ENCODE measurements at places on chromosomes 6 and 20.

- no peak overlapping the region for H3K4me3 ChIP-seq
- H3K36me3 ChIP-seq = no peaks in the 10 kb centered on the region
- DNase-seq = no peak
- no peaks in the 10 kb centered on the region for H3K4me1 ChIP-seq
Observed at GRCh38 chr6:53754330-53754729, 40.5 kb upstream of the LRRC1 start.

- H3K36me3 ChIP-seq = no peaks in the 10 kb centered on the region
- DNase-seq = no peak
- H3K27me3 ChIP-seq = peaks cover 9% of the 10 kb centered on the region
- H3K4me1 ChIP-seq = peaks cover 15% of the 10 kb centered on the region
- no peak overlapping the region for H3K4me3 ChIP-seq
Observed at GRCh38 chr6:156427345-156427744, 349.8 kb upstream of the ARID1B start.

DNA sequence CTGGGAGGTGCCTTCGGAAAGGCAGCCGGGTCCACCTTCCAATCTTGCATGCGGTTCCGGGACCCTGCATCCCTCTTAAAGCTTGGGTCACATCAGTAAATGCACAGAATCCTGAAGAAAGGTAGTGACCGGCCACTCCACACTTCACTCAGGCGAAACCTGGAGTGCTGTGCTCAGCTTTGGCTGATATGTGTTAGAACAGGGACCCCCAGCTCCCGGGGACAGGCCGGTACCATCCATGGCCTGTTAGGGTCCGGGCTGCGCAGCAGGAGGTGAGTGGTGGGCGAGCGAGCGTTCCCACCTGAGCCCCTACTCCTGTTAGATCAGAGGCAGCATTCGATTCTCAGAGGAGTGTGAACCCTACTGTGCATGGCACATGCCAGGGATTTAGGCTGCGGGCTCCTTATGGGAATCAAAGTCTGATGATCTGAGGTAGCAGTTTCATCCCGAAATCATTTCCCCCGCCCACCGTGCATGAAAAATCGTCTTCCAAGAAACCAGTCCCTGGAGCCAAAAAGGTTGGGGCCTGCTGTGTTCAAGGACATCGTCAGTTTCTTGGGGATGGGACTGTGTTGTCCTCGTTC is 143.0 kb downstream of the ERMARD start:
- H3K27me3 ChIP-seq = no peaks in the 10 kb centered on the region
- H3K4me3 ChIP-seq = no peak overlapping the region
- no peaks in the 10 kb centered on the region for H3K36me3 ChIP-seq

DNA sequence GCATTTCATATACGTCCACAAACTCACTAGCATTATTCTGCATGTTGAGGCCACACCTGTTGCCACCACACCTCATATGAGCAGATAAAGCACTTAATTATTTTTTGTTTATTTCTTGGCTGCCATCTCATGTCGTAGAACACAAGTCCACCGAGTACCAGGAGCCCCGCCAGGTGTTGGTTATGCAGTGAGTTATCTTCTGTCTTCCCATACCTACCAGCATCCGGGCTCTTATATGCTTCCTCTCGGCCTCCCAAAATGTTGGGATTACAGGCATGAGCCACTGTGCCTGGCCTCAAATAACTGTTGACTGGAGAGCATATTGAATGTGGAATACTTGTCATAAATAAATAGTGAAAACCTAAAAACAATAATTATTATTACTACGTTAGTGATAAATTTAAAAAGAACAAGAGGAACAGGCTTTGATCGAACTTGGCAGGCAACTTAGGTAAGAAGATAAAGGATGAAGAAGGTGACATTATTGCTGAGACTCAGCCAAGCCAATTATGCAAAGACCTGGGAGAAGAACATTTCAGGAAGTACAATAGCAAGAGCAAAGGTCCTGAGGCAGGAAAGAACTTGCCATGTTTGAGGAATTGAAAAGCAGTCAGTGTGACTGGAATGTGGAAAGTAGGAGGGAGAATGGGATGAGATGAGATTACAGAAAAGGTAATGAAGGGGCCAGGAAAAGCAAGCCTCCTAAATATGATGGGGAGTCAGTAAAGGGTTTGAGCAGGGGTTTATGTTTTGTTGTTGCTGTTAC is 12.6 kb upstream of the SLC23A2 start:
- H3K36me3 ChIP-seq = no peaks in the 10 kb centered on the region
- no peak for DNase-seq
- H3K27me3 ChIP-seq = no peaks in the 10 kb centered on the region
- H3K27ac ChIP-seq = no peak overlapping the region
- H3K4me1 ChIP-seq = peaks cover 4% of the 10 kb centered on the region
- no peak overlapping the region for H3K4me3 ChIP-seq

- H3K4me3 ChIP-seq = no peak overlapping the region
- no peaks in the 10 kb centered on the region for H3K36me3 ChIP-seq
- DNase-seq = no peak
- H3K27ac ChIP-seq = no peak overlapping the region
- H3K4me1 ChIP-seq = no peaks in the 10 kb centered on the region
Observed at GRCh38 chr20:50852085-50852484, 57.2 kb downstream of the BCAS4 start.

DNA sequence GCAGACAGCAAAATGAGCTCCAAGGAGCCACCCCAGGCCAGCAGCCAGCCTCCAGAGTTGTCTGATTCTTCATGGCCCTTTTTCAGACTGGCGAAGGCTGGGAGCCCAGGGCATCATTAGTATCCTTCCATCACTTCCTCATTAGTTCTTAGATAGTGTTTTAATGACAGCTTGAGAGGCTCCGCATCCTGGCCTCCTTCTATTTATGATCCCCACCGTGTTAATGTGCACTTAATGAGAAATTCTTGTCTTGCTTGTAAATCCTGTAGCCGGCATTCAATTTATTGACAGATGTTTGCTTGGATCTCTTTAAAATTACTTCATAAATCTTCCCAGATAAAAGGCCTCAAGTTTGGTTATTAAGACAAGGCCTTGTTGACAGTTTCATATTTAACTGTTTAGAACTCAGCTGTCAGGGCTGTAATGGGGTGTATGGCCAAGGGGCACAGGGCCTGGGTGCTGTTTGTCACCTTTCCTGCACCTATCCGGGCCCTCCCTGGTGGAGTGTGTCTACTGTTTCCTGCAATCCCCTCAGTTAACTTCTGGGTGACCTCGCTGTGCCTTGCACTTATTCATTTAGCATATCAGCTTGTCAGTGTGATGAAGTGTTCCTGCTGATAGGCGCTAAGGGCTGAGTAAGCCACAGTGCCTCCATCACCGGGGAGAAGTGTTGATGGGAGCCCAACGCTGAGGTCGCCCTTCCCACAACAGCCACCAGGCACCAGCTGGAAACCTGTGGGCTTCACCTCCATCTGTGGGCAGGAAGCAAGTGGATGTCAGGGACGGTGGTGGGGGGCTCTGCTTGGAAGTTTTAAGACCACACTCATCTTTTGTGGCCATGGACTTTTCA is 169.3 kb downstream of the TSHZ2 start:
- no peaks in the 10 kb centered on the region for H3K27me3 ChIP-seq
- H3K27ac ChIP-seq = no peak overlapping the region
- no peak overlapping the region for H3K4me3 ChIP-seq
- DNase-seq = no peak

- H3K27me3 ChIP-seq = no peaks in the 10 kb centered on the region
- H3K36me3 ChIP-seq = no peaks in the 10 kb centered on the region
- H3K4me3 ChIP-seq = no peak overlapping the region
- no peaks in the 10 kb centered on the region for H3K4me1 ChIP-seq
- no peak for DNase-seq
Observed at GRCh38 chr6:106216527-106216926, 109.0 kb downstream of the ATG5 start.

GRCh38 chr6:135939208-135939591 is 87.7 kb downstream of the PDE7B start:
- no peak overlapping the region for H3K4me3 ChIP-seq
- no peak overlapping the region for H3K27ac ChIP-seq
- no peak for DNase-seq
- no peaks in the 10 kb centered on the region for H3K4me1 ChIP-seq
- H3K27me3 ChIP-seq = no peaks in the 10 kb centered on the region
- H3K36me3 ChIP-seq = no peaks in the 10 kb centered on the region

- H3K27ac ChIP-seq = no peak overlapping the region
- H3K27me3 ChIP-seq = no peaks in the 10 kb centered on the region
- no peaks in the 10 kb centered on the region for H3K36me3 ChIP-seq
- no peak for DNase-seq
- H3K4me1 ChIP-seq = no peaks in the 10 kb centered on the region
- H3K4me3 ChIP-seq = no peak overlapping the region
Observed at GRCh38 chr20:13017235-13017634, 8.5 kb downstream of the SPTLC3 start.

- H3K27me3 ChIP-seq = no peaks in the 10 kb centered on the region
- H3K4me3 ChIP-seq = no peak overlapping the region
- DNase-seq = no peak
- no peaks in the 10 kb centered on the region for H3K4me1 ChIP-seq
- no peaks in the 10 kb centered on the region for H3K36me3 ChIP-seq
- H3K27ac ChIP-seq = no peak overlapping the region
Observed at GRCh38 chr20:62749851-62750445, 41.3 kb downstream of the NTSR1 start.

DNA sequence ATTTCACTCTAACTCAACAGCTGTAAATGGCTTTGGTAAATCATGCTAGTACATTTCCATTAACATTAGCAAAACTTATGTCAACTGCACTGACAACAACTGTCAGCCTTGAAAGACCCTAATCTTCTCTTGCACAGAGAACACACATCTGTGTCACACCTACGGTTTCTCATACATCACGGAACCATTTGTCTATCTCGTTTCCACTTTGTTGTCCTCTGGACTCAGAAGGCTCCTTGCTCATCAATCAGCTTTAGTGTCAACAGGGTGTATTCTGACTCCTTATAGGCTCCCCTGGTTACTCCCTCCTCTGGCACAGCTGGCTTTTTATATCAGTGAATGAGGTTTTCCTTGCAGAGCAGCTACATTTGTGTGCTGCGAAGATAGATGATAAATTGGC is 49.3 kb downstream of the CD83 start:
- no peak for DNase-seq
- no peaks in the 10 kb centered on the region for H3K27me3 ChIP-seq
- no peaks in the 10 kb centered on the region for H3K36me3 ChIP-seq
- no peak overlapping the region for H3K4me3 ChIP-seq

DNA sequence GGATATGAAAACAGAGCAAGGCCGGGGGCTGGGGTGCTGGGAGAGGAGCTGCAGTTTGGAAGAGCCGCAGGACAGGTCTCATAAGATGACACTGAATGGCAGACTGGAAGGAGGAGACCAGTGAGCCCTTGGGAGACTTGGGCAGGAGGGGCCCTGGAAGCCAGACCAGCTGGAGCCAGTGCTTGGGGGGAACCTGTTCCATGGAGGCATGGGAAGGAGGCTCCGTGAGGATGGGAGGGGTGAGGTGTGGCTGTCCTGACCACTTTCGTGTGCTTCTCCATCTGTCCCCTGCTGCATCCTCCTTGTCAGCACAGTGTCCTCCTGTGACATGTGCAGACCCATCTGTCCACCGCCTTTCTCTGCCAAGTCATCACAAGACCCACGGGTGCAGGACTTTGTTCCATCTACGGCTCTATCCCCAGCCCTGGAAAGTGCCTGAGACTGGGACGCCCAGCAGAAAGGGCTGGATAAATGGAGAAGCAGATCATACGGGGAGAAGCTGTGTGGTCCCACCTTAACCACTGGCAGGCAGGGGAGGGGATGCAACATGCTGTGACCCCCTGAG is 84.8 kb upstream of the MPC1 start:
- H3K4me3 ChIP-seq = no peak overlapping the region
- H3K27ac ChIP-seq = no peak overlapping the region
- DNase-seq = no peak
- peaks cover 22% of the 10 kb centered on the region for H3K4me1 ChIP-seq
- H3K27me3 ChIP-seq = no peaks in the 10 kb centered on the region

DNA sequence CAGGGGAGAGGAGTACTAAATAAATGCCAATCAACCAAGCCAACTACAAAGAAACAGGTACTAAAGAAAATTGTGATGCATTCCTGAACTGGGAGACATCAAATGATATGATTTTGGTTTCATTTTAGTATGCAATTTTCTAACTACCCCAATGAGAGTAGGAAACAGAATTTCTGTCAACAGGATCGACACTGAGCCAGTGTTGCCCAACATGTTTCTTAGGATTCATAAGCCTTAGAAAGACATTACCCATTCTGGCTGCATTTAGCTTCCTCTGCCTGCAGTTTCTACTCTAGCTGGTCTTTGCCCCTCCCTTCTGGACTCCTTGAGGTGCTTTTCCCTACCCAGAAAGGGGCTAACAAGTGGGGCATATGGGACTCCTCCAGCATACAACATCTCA is 49.8 kb downstream of the KCTD20 start:
- no peak for DNase-seq
- no peak overlapping the region for H3K27ac ChIP-seq
- no peak overlapping the region for H3K4me3 ChIP-seq
- H3K4me1 ChIP-seq = no peaks in the 10 kb centered on the region
- H3K36me3 ChIP-seq = peaks cover 7% of the 10 kb centered on the region

DNA sequence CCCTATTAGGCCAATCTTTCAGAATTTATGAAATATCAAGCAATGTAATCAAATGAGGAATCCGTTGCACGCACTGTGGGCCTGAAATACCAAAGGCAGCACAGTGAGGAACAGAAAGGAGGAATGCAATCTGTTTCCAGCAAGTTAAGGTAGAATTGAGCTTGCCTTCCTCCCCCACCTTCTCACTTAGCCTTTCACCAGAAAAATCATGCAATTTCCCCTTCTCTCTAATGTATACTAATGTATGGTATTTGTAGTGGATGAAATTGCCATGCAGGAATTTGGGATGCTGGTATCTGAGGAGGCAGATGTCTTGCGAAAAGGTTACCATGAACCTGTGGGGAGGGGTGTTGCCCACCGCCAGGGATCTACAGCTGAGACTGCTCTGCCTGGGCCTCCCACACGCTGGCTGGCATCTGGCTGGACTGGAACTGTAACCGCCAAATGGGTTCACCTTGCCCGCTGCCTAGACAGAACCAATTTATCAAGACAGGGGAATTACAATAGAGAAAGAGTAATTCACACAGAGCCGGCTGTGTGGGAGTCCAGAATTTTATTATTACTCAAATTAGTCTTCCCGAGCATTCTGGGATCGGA is 222.4 kb upstream of the MYLIP start:
- H3K27me3 ChIP-seq = no peaks in the 10 kb centered on the region
- DNase-seq = no peak
- peaks cover 39% of the 10 kb centered on the region for H3K4me1 ChIP-seq
- H3K27ac ChIP-seq = no peak overlapping the region

GRCh38 chr20:45097485-45098102 is 3.3 kb downstream of the KCNS1 start:
- H3K4me1 ChIP-seq = peaks cover 23% of the 10 kb centered on the region
- no peak overlapping the region for H3K27ac ChIP-seq

DNA sequence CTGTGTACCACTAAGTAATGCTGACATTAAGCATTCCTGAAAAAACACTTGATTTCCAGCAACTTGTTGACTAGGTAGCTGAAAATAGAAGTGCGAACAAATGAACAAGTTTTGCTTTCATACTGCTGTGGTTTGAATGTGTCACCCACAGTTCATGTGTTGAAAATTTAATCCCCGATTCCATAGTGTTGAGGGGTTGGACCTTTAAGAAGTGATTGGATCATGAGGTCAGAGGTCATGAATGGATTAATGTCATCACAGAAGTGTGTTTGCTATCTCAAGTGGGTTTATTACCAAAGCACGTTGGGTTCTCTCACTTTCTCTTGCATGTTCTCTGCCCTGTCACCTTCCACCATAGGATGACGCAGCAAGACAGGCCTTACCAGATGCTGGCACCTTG is 568.5 kb downstream of the UTRN start:
- DNase-seq = no peak
- H3K27me3 ChIP-seq = no peaks in the 10 kb centered on the region
- H3K4me1 ChIP-seq = no peaks in the 10 kb centered on the region
- H3K4me3 ChIP-seq = no peak overlapping the region
- H3K36me3 ChIP-seq = peaks cover 3% of the 10 kb centered on the region

Measured in B cell (primary cell).